ENCODE measurements at places on chromosomes 12 and 14.

- DNase-seq: no peak
Measured at GRCh38 chr12:96063046-96063445, 27.7 kb upstream of the LTA4H start.

- DNase-seq: no peak
Measured at GRCh38 chr12:46492471-46493085, 120.0 kb upstream of the SLC38A2 start.

DNA sequence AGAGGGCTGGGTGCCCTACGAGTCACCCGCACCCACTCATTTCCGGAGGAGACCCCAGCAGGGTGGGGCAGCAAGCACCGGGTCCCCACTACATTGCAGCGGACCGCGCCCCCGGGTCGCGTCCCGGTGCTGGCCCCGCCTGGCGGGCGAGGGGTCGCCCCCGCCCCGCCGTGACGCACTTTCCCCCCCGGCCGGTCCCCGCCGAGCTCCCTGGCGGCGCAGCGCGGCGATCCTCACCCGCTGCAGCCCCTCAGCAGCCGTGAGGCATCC is 106.1 kb downstream of the PRICKLE1 start:
- DNase-seq: no peak

GRCh38 chr14:23571701-23572523 is 4.3 kb upstream of the AP1G2 start:
- no peak for DNase-seq

GRCh38 chr14:29085546-29085945 is 319.0 kb downstream of the FOXG1 start:
- DNase-seq: no peak

DNA sequence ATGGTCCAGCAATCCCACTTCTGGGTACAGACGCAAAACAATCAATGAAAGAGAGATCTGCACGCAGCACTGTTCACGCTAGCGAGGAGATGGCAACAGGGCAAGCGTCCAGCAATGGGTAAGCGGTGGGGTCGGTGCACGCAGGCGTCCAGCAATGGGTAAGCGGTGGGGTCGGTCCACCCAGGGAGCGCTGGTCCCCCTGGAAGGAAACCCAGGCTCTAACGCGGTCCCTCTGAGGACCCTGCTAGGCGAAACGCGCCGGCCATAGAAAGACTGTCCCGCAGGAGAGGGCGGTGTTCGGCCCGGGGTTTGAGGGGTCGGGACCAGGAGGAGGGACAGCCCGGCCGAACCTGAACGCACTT is 618 bp upstream of the PGAM5 start:
- no peak for DNase-seq

GRCh38 chr12:785706-786105 is 33.3 kb downstream of the WNK1 start:
- no peak for DNase-seq

DNA sequence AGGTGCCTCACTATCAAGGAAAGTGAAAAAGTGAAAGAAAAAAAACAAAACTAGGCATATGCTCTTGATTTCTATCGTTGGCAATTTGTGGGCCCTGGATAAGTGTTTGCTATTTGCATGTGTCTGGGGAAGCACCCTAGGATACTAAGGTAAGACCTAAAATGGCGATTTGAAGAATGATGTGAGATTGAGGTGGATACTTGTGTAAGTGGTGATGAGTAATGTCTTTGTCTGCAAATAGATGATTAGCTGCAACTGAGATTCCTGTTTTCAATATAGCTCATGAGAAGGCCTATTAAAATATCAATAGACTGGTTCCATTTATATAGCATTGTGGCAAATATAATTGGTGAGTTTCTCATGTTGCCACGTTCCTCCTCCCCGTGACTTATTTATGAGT is 261.7 kb downstream of the NEDD1 start:
- no peak for DNase-seq

DNA sequence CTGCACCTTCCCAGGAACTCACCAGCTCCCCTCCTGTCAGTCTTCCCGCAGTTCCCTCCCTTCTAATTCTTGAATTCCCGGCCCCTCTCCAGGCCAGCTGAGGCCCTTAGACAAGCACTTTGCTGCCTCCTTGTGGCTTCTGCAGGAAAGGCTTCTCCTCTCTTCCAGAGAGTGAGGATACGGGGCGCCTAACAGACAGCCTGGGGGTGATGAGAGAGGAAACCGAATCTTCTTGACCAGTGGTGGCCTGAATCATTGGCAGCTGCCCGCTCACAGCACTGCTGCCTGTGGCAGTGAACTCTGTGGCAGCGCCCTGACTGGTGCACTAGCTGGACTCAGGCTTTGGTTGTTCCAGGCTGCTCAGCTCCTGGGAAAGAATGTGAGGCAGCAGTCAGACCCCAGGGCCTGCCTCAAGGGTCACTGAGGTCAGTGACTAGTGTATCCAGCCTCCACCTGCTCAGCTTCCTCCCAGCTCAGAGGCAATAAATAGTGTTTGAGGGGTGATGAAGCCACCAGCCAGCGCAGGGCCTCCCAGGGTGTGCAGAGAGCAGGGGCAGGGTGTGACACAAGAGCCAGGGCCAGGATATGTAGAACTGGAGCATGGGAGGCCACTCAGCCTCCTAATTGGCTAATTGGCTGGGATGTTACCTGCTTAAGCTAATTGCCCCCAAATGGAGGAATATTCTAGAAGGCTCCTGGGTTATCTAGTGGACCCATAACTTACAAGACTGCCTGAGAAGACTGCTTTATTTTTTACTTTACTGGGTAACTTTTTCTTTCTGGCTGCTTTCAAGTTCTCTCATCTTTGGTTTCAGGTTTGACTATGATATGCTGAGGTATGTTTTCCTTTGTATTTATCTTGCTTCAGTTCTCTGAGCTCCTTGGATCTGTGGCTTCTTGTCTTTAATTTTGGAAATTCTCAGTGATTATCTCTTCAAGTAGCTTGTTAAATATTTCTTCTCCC is 12.9 kb upstream of the MCRS1 start:
- no peak for DNase-seq

DNA sequence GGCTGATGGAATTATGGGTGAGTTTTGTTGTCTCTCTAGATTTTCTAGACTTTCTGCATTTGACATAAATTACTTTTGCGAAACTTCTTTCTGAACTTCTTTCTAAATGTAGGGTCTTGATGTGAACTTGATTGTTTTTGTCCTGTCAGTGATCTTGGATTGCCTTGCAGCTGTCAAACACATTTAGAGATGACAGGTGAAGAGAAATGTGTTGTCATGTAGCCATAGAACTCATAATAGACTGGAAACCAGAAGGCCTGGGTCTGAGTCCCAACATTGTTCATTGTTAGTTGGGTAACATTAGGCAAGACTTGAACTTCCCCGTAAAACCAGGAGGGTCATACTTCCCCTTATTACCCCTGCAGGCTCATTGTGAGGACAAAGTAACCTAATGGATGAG is 109.0 kb downstream of the LRIG3 start:
- no peak for DNase-seq

DNA sequence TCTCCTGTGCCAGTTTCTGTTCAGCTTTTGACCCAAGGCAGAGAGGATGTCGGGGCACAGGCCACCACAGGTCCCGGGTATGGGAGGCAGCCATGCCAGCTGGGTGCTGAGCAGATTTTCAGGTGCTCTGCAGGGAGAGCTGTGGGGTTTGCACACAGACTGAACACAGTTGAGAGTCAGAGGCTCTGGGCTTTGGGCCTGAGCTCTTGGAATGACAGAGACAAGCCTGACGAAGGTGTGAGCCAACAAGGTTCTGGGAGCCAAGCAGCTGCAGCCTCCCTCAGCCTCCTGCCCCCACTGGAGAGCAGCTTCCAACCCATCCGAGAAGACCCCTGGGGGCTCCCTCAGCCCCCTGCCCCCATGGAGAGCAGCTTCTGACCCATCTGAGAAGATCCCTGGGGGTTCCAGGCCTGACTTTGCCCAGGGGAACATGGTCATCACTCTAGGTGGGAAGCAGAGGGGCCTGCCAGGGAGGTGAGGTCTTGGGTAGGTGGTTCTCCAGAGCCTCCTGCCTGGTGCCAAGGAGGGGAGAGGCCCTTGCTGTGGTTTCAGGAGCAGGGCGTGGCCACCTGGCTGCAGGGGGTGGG is 13.8 kb downstream of the FBRSL1 start:
- no peak for DNase-seq

- no peak for DNase-seq
Measured at GRCh38 chr12:118537481-118537917, 161.1 kb downstream of the SUDS3 start.

DNA sequence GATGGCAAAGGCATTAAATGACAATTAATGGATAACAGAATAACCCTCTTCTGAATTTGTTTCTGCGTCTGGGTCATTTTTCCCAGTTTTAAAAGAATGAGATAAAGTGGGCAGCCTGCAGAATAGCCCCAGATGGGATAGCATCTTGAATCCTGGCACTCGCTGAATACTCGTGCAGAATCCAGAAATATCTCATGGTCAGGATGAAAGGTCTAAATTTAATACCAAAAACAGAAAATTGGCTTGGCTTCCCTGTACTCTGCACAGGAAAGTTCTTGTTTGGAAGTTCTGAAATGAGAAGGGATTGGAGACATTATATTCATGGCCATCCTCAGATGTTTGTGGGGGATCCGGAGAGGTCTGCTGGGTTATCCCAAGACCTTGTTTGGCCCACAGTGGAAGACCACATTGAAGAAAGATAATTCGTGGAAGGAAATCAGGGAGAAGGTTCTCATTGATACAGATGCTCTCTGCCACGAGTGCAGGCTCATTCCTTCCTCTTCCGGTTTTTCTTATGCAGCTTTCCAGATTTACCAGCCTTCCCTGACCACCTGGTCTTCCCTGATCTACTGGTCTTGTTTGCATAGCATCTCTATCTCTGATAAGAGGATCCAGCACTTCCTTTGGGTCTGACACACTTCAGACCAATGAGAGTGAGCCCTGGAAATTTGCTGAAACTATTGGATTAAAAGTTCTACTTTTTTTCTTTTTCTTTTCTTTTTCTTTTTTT is 6.0 kb upstream of the IFT81 start:
- DNase-seq: no peak

DNA sequence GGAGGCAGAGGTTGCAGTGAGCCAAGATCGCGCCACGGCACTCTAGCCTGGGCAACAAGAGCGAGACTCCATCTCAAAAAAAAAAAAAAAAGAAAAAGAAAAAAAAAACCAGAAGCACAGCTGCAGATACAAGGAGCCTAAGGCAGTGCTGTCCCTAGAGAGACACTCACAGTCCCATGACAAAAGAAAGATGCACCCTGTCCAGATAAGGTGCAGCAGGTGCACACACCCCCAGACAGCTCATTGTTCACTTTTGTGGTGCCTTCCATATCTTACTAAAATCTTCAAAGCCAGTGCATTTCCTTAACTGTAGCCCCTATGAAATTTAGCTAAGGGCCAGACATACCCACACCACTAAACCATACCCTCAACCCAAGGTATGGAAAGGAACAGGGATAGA is 7.7 kb upstream of the NRL start:
- DNase-seq: no peak

DNA sequence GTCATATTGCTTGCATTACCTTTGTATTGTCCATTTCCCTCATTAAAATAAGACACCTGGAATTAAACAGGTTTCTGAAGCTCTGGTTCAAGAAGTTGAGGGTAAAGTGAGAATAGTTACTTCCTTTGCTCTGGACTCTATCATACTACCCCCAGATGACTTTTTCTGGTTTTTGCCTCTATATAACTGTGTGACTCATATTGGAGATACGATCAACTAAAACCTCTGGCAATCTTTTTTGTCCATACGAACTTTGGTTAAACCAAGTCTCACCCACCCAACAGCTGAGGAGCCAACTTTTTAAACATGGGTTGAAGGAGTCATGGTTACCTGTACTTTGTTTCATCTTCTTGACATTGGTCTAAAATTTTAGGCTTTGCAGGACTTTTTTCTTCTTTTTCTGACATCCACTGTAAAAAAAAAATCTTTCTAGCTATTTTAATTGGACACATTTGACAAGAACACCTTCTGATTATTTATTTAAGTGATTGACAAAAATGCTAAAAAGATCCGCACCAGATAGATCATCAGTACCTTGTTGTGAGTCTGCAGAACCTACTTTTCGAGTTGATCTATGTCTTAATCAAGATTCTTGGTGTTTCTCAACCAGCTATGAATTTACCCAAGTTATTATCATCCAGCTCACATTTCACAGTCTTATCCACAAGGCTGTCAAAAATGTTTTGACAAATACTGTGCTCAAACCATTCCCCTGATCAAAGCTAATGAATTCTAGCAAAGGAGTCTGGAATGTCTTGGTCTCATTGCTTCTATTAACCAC is 166.0 kb downstream of the IPO8 start:
- no peak for DNase-seq

GRCh38 chr12:96033549-96034389 is 1.6 kb downstream of the LTA4H start:
- no peak for DNase-seq

DNA sequence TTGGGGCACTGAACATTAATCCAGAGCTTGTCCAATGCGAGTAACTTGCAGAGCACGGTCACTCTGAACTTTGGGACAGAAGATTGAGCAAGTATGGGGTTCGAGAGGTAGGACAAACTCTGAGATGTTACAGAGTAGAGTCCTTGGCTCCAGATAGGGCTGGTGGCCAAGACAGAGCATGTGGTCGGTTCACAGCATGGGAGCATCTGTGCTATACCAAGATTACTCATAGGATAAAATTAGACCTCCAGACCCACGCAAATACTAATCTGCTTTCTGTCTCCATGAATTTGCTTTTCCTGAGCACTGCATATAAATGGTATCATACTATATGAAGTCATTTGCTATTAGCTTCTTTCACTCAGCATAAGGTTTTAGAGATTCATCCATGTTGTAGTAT is 93.4 kb upstream of the TBX5 start:
- DNase-seq: no peak

DNA sequence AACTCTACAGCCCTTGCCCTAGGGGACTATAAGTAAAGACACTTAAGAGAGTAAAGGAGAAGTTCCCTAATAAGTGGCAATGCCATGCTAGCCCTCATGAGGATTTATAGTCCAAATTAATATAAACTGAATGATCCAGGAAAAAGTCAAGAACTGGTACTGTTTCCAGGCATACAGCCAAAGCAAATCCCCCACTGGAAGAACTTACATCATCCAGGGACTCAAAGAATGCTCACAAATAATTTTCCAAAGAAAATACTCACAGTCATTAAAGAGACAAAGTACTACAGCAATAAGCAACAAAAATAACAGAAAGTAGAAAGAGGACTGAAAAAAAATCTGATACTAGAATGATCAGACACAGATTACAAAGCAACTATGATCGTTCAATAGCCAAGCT is 79.7 kb upstream of the RAP1B start:
- no peak for DNase-seq
